Fibroblast of skin of right quadriceps (primary cell): ENCODE measurements at places on chromosomes 11 and 22.

DNA sequence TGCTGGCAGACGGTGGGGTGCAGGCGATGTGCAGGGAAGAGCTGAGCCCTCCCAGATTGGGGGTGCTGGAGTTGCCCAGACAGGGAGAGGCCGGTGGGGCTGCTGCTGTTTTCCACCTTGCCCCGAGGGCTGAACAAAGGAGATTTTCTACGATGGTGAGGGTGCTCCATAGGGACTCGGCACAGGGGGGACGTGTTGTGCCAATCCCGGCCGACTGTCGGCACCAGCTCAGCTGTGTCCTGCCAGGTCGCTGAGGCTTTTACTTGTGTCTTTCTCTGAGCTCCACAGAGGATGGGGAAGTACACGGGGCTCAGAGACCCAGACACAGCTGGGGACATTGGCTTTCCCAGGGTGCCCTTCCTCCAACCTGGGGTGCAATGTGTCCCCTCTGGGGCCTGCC is 816.8 kb downstream of the BRD1 start:
- DNase-seq, result no peak

- peak; percentile 80 for DNase-seq
Measured at GRCh38 chr11:73177778-73178539, 35.8 kb upstream of the FCHSD2 start.

GRCh38 chr11:748007-748359 is 719 bp downstream of the TALDO1 start:
- DNase-seq, result no peak

DNA sequence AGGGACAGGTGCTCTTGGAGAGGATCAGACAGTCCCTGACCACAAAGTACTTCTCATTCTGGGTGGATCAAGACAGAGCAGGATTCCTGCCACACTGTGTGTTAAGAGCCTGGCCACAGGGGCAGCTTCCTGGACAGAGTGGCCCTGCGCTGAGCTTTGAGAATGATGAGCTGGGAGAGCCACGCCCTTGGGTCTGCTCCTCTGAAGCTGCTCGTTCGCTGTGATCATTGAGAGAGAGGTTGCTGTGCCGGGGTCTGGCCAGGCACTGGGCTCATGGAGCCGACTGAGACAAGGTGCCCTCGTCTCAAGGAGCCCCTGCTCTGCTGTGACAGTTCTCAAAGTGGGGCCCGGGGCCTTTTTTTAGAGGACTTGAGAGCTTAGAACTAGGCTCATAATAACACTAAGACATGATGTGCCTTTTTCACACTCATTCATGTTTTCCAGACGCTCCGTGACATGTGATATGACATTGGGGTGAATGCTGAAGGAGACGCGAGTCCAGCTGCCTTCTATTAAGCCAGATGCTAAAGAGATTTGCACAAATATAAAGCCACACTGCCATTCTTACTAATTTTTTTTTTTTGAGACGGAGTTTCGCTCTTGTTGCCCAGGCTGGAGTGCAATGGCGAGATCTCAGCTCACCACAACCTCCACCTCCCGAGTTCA is 1.6 kb upstream of the MFRP start:
- DNase-seq, result no peak

GRCh38 chr11:65793144-65793581 is 6.3 kb downstream of the OVOL1 start:
- no peak for DNase-seq

- DNase-seq, result no peak
Measured at GRCh38 chr22:38823076-38823475, 20.8 kb downstream of the NPTXR start.

DNA sequence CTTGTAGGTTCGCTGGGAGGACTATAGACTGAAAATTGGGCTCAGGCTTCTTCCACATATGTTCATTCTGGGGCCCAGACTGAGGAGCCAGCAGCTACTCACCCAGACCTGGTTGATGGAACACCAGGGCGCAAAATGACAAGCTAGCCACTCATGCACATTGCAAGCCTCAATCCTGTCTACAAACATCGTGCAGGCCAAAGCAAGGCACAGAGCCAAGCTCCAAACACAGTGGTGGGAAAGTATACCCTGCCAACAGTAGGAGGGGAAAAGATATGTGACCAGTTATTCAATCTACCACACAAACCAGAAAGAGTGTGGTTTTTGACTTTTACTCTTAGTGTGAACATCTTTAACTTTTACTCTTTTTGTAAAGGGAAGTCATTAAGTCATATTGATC is 660.5 kb downstream of the NTM start:
- no peak for DNase-seq

- peak; percentile 20 for DNase-seq
Measured at GRCh38 chr22:33792832-33793231, 127.4 kb downstream of the LARGE1 start.

DNA sequence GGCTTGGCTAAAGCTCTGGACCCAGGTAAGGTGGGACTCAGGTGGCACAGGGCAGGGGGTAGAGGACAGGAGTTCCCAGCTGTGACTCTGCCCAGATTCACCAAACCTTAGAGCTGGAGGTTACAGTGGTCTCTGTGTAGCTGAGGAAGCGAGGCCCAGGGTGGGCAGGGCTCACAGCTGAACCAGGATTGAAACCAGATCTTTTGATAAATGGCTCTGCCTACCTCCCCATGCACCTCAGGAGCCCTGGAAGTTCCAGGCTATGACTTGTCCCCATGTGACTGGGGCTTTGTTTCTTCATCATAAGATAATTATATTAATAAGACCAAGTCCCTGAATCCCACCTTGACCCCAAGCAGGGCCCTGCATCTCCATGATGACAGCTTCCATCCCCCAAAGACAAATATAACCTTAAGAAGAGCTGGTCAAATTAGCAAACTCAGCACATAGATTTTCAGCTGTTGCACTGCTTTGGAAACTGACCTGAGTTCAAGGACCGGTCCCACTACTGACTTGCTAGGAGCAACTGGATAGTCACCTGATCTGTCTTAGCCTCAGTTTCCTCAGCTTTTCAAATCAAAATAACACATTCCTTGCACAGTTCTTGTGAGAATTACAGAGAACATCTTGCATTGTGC is 21.3 kb upstream of the TSKU start:
- no peak for DNase-seq

DNA sequence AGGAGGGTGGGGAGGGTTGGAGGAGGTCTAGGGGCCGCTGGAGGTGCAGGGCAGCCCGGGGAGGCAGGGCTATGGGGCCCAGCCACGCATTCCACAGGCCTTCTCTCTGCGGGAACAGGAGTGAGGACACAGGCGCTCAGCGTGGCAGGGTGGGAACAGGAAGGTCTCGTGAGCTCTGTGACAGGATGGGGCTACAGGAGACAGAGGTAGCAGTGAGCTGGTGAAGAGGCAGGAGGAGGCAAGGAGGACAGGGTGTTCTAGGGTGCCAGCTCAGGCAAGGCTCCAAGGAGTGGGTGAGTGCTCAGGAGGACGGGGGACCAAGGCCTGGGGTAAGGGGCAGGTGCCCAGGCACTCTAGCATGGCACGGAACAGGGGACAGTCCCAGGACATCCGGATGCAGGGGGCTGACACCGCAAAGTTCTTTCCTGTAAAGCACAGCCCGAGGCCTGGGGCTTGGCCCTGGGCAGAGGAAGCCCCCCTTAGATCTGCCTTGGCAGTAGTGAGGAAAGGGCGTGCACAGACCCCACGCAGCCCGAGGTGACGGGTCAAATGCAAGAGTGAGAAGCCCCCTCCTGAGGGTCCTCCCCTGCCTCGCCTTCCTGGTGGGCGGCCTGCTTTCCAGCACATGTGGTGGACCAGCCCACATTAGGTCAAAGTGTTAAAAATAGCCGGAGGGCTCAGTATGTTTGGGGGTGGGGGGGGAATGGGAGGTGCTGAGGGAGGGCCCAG is 4.7 kb upstream of the NEAT1 start:
- no peak for DNase-seq

- DNase-seq, result no peak
Measured at GRCh38 chr22:24319451-24319850, 48.8 kb downstream of the SPECC1L start.
